Sigmoid colon (tissue), 7 donors: ENCODE measurements at places on chromosomes 12 and 14. TPM values are rescaled to one million over a fixed set of nuclear protein-coding genes. Genes with fewer than 3 reads are reported as not detected.

DNA sequence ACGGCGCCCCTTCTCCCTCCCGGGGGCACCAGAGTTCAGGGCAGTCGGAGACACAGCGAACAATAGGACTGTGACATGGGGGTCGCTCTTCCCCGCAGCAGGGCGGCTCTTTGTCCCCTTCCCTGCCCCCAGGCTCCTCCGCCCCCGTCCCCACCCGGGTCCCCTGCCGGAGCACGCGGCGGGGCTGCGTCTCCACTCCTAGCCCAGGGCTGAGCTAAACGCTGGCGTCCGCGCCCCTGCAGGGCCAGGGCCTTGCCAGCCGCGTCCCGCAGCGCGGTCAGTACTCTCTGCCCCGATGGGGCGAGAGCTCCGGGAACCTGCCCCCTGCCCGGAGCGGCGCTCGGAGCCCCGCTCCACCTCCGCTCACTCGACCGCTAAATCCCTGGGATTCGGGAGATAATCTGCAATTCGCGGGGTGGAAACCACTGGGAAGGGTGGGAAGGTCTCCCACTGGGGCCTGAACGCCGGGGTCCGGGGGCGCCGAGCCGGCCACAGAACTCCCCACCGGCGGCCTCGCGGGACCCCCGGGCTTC lies 825 bp upstream of the CCDC85C start:
- H3K36me3 ChIP-seq, result no peaks in the 10 kb centered on the region
- peak overlapping the region; percentile 95 for H3K27ac ChIP-seq
- H3K4me1 ChIP-seq, result no peaks in the 10 kb centered on the region
- no peaks in the 10 kb centered on the region for H3K27me3 ChIP-seq

DNA sequence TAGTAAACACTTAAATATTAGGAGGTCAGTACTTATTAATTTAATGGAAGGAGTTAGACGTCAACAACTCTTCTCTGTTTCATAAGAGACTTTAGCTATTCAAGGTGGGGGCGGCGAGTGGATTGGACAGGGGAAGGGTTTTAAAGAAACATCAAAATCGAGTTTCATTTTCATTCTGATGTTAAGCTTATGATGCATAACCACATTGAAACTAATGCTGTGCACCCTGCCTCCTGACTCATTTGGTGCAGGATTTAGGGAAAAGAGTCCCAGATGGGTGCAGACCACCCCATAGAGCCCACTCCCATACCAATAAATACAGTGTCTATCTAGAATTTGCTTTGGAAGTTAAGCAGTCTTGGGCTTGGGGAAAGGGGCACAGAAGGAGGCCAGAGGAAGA lies 7.4 kb downstream of the ZBTB39 start:
- H3K27ac ChIP-seq, result no peak overlapping the region
- no peaks in the 10 kb centered on the region for H3K4me1 ChIP-seq
- no peaks in the 10 kb centered on the region for H3K27me3 ChIP-seq

DNA sequence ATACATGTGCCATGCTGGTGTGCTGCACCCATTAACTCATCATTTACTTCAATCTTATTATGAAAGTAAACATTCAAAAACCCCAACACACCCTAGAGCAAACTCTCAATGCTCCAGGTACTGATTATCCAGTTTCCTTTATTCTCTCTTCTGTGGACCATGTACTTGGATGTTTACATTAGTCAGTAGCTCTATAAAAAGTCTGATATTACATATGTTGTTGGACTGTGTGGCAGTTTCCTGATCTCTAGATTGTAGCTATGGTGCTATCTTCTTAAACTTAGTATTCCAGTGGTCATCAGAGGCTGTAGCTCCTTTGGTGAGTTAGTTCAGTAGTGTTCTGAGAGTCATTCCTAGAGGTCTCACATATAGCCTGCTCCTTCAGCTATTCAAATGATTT lies 25.1 kb upstream of the ITGA5 start:
- H3K27ac ChIP-seq, result no peak overlapping the region
- H3K4me1 ChIP-seq, result no peaks in the 10 kb centered on the region
- DNase-seq, result no peak

COL2A1 gene
- not detected for polyA plus RNA-seq

DNA sequence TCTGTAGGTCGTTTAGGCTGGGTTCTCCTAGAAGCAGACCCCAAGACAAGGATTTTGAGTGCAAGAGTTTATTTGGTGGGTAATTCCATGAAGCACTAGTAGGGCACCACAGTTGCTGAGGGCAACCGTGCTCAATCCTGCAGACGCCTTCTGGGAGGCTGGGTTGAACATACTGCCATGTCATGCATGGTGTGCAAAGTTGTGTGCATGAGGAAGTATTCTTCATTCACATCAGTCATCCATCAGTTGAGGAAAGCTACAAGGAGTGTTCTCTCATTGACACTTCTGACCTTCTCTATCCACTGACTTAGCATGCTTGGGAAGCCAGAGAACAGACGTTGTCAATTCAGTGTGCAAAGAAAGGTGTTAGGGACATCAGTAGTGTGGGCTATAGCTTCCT lies 179.2 kb downstream of the PTPN11 start:
- H3K27me3 ChIP-seq, result peaks cover 14% of the 10 kb centered on the region
- no peaks in the 10 kb centered on the region for H3K36me3 ChIP-seq
- no peak overlapping the region for H3K27ac ChIP-seq

DNA sequence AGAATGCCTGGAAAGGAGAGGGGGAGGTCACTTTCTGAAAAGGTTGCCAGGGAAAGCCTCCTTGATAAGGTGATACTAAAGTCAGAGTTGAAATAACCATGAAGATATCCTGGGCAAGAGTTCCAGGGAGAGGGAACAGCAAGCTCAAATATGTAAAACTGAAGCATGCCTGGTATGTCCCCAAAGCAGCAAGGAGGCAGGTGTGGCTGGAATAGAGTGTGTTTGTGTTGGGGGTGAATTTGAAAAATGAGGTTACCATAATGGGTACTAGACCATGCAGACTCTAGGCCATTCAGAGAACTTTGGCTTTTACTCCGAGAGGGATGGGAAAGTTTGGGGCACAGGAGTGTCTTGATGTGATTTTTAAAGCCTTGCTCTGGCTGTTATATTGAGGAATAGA lies 66.7 kb upstream of the PTCSC3 start:
- no peak for DNase-seq
- no peak overlapping the region for H3K4me3 ChIP-seq
- no peak overlapping the region for H3K27ac ChIP-seq
- no peaks in the 10 kb centered on the region for H3K36me3 ChIP-seq
- no peaks in the 10 kb centered on the region for H3K4me1 ChIP-seq
- H3K27me3 ChIP-seq, result no peaks in the 10 kb centered on the region

GRCh38 chr12:132477017-132477702 lies 12.8 kb upstream of the FBRSL1 start:
- H3K4me1 ChIP-seq, result no peaks in the 10 kb centered on the region
- H3K4me3 ChIP-seq, result no peak overlapping the region
- H3K27me3 ChIP-seq, result no peaks in the 10 kb centered on the region

DNA sequence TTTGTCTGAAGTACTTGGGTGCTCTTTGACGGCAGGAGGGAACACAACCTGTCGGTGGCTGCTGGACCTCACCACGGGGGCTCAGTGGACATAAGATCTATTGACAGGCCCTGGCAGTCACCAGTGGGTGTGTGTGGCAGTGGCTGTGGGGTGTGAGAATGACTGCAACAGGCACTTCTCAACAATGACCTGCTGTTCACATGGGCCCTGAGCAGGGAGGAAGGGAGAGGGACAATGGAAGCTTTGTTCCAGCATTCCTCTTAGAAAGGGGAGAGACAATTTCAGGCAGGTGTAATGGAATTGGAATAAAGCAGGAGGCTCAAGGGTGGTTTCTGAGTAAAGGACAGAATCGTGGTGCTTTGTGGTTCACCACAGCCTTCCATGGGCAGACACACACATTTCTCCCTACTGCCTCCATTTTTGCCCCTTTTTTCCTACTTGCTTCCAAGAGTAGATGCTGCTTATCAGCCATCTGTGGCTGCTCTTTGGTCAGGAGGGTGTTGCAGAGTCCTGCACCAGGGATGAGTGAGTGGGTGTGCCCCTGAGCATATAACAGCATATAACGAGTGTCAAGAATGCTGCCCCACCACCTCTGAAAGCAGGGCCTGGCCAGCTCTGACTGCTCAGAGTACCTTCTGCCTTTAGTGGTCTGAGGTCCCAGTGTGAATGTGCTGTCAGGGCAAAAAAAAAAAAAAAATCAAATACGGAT lies 267.7 kb downstream of the RASSF9 start:
- no peaks in the 10 kb centered on the region for H3K4me1 ChIP-seq
- DNase-seq, result no peak
- H3K36me3 ChIP-seq, result no peaks in the 10 kb centered on the region
- no peaks in the 10 kb centered on the region for H3K27me3 ChIP-seq
- no peak overlapping the region for H3K27ac ChIP-seq
- H3K4me3 ChIP-seq, result no peak overlapping the region

GRCh38 chr12:52198454-52199215 lies 6.8 kb upstream of the KRT80 start:
- no peaks in the 10 kb centered on the region for H3K4me1 ChIP-seq
- H3K27me3 ChIP-seq, result no peaks in the 10 kb centered on the region
- DNase-seq, result no peak
- no peak overlapping the region for H3K4me3 ChIP-seq

DNA sequence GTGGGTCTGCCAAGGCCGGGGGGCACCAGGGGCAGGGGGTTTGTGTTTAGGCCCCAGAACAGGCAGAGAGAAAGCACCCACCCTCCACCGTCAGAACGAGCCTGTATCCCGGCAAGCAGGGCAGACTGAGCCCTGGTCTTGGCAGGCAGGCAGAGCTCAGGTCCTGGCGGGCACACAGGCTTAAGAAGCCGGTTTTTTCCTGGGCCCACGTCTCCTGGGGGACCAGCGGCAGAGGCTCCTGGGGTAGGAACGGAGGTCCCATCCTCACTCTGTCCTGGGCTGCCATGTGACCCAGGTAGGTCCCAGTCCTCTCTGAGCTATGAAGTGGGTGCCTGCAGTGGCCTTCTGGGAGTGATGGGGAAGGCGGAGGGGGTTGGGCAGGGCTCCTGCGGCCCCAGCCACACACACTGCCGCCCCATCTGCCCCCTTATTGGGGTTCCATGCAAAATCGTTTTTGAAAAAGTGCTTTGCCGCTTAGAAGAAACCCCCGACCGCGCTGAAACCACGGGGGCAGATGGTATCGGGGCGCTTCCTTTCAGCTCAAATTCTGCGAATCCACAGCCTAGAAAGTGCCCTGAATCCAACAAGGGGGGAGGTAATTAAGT lies 24.2 kb downstream of the SH2B3 start:
- no peaks in the 10 kb centered on the region for H3K27me3 ChIP-seq
- H3K4me1 ChIP-seq, result peaks cover 79% of the 10 kb centered on the region
- H3K36me3 ChIP-seq, result no peaks in the 10 kb centered on the region
- H3K4me3 ChIP-seq, result no peak overlapping the region

- H3K27me3 ChIP-seq, result no peaks in the 10 kb centered on the region
- no peak overlapping the region for H3K4me3 ChIP-seq
- H3K4me1 ChIP-seq, result no peaks in the 10 kb centered on the region
- H3K36me3 ChIP-seq, result no peaks in the 10 kb centered on the region
- DNase-seq, result no peak
Measured at GRCh38 chr12:92408072-92408900, 262.6 kb upstream of the BTG1 start.

GRCh38 chr12:64256166-64256800 lies 34.2 kb upstream of the KICS2 start:
- no peak for DNase-seq
- no peak overlapping the region for H3K27ac ChIP-seq
- no peaks in the 10 kb centered on the region for H3K36me3 ChIP-seq
- H3K4me1 ChIP-seq, result no peaks in the 10 kb centered on the region
- H3K4me3 ChIP-seq, result no peak overlapping the region
- no peaks in the 10 kb centered on the region for H3K27me3 ChIP-seq

DNA sequence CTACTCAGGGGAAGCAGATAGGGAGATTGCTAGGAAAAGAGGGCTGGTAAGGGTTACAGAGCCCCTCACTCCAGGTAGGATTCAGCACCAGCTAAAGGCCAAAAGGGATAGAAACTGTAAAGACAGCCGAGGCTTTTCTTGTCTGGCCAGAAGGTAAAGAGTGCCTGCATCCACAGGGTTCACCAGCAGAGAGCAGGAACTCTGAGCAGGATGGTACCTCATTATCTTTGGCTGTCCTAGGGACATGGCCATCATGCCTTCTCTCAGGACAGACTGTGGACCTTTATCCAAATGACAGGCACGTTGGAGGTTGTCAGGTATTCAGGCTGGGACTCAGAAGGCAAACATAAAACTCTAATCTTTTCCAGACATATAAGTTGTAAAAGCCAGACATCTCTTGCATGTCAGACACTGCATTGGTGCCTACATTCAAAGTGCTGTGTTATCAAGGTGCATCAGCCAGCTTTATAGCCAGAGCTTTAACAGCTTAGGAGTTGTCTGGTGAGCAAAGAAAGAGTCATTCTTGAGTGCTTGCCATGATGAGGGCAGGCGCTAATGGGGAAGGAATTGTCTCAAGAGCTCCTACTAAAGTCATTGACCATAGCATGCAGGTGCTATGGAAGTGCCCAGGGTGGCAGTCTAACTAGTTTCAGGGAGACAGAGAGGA lies 89.5 kb downstream of the PELI2 start:
- H3K27me3 ChIP-seq, result no peaks in the 10 kb centered on the region
- no peak overlapping the region for H3K27ac ChIP-seq
- no peak overlapping the region for H3K4me3 ChIP-seq
- H3K4me1 ChIP-seq, result peaks cover 21% of the 10 kb centered on the region
- no peaks in the 10 kb centered on the region for H3K36me3 ChIP-seq
- no peak for DNase-seq

MLF2 gene
- 178 TPM for polyA plus RNA-seq

JAG2 gene
- 0.60 TPM for polyA plus RNA-seq

- no peak for DNase-seq
- no peaks in the 10 kb centered on the region for H3K4me1 ChIP-seq
- no peak overlapping the region for H3K27ac ChIP-seq
- H3K4me3 ChIP-seq, result no peak overlapping the region
- no peaks in the 10 kb centered on the region for H3K36me3 ChIP-seq
- H3K27me3 ChIP-seq, result no peaks in the 10 kb centered on the region
Measured at GRCh38 chr14:23409966-23410635, 2.0 kb upstream of the MYH6 start.

- H3K4me3 ChIP-seq, result no peak overlapping the region
- DNase-seq, result no peak
- no peaks in the 10 kb centered on the region for H3K4me1 ChIP-seq
- H3K27ac ChIP-seq, result no peak overlapping the region
Measured at GRCh38 chr12:127230843-127231260, 1036.1 kb upstream of the TMEM132C start.

DNA sequence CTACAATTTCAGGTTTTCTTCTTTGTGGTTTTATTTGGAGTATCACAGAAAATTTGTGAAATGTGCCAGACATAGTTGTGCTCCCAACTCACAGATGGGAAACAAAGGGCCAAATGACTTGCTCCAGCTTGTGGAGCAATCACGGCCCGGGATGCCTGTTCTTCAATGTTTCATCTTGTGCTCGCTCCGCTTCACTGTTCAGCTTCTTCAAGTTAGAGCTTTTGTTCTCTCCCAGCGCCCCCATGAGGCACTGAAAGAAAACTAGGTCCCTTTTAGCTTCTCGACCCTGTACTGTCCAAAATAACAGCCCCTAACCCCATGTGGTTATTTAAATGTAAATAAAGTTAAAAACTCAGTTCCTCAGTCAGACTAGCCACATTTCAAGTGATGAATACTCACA lies 187.9 kb upstream of the STXBP6 start:
- no peaks in the 10 kb centered on the region for H3K4me1 ChIP-seq
- H3K4me3 ChIP-seq, result no peak overlapping the region
- DNase-seq, result no peak
- H3K27me3 ChIP-seq, result no peaks in the 10 kb centered on the region

CYP46A1 gene
- 0.35 TPM for polyA plus RNA-seq

CARMIL3 gene
- polyA plus RNA-seq, result 0.23 TPM

SMIM41 gene
- 0.61 TPM for polyA plus RNA-seq

GRCh38 chr12:31887109-31887811 lies 72.0 kb upstream of the RESF1 start:
- no peaks in the 10 kb centered on the region for H3K36me3 ChIP-seq
- H3K27ac ChIP-seq, result no peak overlapping the region
- H3K4me1 ChIP-seq, result no peaks in the 10 kb centered on the region
- no peaks in the 10 kb centered on the region for H3K27me3 ChIP-seq

EPYC gene
- polyA plus RNA-seq, result 0.09 TPM
